Activated T-cell treated with anti-CD3 and anti-CD28 coated beads for 1 hour (primary cell): ENCODE measurements at places on chromosomes 16 and 17.

- no peak for DNase-seq
These were observed 19.7 kb downstream of the IL34 start for GRCh38 chr16:70665806-70666735.

DNA sequence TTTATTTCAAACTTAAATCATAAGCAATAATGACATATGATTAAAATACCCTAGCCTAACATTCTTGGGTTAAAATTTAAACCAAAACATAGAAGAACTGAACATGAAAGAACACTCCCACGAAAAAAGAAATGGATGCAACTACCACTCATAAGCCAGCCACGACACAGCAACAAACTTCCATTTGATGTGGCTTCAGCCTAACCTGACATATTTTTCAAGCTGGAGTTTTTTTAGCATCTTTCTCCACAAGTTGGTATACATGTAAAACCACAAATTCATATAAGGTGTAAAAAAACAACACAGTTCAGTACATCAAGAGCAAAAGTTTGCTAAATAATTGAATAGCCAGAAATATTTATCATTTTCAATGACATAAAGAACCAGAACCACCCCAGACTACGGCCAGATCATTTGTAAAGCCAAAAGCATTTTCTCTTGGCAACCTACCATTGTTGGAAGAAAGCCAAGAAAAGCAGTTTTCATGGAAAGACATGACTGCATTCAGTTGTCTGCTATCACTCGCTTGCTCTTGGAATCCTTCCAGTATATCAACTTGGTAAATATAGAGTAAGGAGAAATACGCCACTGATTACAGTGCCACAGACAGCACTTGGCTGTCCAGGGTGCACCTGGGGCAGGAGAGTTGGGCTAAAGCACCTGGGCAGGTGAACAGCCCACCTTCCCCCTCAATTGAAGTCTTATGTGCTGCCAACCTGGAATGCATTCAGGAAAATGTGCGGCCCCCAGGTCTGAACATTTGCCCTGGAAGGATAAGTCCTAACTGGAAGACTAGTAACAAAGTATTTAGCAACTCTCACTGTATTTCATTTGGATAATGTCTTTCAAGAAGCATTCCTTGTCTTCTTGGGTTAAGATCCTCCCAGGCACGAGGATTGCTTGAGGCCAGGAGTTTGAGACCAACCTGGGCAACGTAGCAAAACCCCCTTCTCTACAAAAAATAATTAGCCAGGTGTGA, 60.5 kb downstream of the CREBBP start:
- no peak for DNase-seq

GRCh38 chr17:20952183-20952582, 90.6 kb downstream of the USP22 start:
- DNase-seq = no peak

DNA sequence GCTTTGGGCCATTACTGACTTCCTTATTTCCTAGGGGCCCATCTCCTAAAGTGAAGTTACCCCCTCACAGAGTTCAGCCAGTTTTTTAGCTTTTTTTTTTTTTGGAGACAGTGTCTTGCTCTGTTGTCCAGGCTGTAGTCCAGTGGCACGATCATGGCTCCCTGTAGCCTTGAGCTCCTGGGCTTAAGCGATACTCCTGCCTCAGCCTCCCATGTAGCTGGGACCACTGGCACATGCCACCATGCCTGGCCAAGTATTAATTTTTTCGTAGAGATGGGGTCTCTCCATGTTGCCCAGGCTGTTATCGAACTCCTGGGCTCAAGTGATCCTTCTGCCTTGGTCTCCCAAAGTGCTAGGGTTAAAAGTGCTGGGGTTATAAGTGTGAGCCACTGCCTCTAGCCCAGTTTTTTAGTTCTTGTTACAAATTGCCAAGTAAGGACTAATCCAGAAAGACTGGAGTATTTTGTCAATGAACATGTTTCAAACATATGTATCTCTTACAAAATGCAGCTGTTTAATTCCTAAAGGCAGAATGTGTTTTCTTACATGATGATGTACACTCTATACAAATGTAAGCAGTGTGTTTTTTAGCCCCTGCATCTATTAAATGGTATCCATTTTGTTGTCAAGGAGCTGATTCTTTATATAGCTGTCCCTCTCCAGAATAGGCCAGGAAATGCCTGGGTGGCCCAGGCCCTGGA, 49.1 kb upstream of the IL34 start:
- no peak for DNase-seq

- DNase-seq = no peak
These were observed 28.2 kb upstream of the KPNB1 start for GRCh38 chr17:47621293-47622179.

DNA sequence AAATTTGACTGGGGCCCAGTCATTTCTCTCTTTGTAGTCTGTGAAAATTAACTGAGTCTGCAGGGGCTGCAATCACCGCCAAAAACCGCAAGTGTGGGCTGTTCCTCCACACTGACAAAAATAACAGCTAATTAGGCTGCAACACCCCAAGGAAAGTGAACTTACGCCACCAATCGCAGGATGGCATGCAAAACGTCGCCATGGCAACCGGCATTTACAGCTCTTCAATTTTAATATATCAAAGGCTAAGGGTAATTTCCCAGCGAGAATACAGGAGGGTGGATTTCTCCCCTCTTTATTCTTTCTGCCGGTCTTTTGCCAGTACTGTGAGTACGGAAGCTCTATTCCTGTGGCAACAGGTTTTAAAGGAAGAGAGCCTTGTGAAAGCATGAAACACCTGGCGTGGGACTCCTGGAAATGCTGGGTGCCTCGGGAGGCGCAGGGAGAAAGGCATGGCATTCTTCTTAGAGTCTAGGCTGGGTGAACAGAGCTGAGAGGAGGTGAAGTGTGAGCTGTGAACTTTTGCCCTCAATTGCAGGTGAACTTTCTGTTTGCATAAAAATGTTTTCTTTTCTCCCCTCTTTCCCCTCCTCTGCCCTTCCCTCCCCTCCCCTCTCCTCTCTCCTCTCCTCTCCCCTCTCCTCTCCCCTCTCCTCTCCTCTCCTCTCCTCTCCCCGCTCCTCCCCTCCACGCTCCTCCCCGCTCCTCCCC, 399.7 kb downstream of the XYLT1 start:
- peak; percentile 68 for DNase-seq

GRCh38 chr17:3636154-3636907, at the start of the genes CTNS and SHPK:
Gene CTNS (plus strand): TSS chr17:3636760. CDS start chr17:3640207, 3,447 bp downstream.
Gene SHPK (minus strand): TSS chr17:3636250. CDS start chr17:3636219, 31 bp downstream.
- DNase-seq = peak; percentile 89

DNA sequence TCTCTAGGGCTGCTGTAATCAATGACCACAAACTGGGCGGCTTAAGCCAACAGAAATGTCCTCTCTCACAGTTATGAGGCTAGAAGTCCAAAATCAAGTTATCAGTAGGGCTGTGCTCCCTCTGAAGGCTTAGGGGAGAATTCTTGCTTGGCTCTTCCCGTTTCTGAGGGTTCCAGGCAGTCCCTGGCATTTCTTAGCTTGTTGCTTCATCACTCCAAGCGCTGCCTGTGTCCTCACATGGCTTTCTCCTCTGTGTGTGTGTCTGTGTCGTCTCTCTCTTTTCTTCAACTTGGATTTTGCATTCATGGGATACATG, 13.7 kb upstream of the CDC42EP4 start:
- DNase-seq = no peak

GRCh38 chr16:63682844-63683243, 1439.0 kb downstream of the CDH11 start:
- DNase-seq = no peak

DNA sequence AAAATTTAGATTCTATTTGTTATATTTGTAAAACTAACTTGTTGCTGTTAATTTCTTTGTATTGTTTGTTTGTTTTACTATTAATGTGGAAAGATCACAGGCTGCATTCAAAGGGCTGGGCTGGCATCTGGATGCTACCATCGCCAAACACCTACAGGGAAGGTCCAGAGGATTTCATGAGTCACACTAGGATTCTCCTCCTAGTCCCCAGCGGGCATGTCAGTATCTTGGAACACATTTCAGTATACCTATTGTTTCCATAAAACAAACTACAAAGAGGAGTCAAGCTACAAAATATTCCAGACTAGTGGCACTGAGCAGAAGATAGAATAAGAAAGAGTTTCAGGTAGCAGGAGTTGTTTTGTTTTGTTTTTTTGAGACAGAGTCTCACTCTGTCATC, 55.3 kb downstream of the NOG start:
- DNase-seq = no peak

DNA sequence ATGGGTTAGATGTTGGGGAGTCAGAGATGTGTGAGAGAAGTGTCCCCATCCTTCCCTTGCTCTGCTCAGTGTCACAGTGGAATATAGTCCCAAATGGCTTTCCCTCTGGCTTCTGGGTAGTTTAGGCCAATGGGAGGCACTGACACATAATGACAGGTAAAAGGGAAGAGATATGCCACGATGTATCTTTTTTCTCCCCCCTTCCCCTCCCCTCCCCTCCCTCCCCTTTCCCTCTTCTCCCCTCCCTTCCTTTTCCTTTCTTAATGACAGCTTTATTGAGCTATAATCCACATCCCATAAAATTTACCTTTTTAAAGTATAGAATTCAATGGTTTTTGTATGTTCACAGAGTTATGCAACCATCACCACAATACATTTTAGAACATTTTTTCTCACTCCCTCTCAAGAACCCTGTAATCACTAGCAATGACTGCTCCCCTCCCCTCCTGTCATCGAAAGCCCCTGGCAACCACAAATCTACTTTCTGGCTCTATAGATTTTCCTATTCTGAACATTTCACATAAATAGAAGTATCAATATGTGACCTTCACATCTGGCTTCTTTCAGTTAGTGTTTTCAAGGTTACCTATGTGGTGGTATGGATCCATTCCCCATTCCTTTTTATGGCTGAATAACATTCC, 617 bp upstream of the CCR7 start:
- DNase-seq = no peak

- no peak for DNase-seq
These were observed 4.9 kb downstream of the PTRH2 start for GRCh38 chr17:59702304-59702703.

- peak; percentile 47 for DNase-seq
These were observed 792 bp downstream of the PPP1R9B start for GRCh38 chr17:50149417-50150353.

DNA sequence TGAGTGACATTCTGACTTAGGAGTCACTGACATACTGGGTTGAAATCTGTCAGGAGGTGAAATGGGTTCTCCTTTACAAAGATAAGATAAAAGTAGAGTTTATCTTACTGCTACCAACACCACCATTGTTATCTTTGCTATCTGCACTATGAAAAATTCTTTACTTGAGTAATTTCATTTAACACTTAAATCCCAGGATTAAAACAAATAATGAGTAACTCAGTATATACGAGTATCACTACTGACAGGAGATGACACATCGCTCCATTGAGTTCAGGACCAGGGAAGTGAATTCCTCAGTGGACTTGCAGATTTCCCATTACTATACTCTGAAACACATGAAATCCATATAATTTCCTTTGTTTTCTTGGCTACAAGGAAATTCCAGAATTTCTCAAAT, 242.1 kb upstream of the NLRP1 start:
- DNase-seq = no peak

GRCh38 chr16:89360760-89361435, 129.5 kb downstream of the ANKRD11 start:
- DNase-seq = peak; percentile 59

DNA sequence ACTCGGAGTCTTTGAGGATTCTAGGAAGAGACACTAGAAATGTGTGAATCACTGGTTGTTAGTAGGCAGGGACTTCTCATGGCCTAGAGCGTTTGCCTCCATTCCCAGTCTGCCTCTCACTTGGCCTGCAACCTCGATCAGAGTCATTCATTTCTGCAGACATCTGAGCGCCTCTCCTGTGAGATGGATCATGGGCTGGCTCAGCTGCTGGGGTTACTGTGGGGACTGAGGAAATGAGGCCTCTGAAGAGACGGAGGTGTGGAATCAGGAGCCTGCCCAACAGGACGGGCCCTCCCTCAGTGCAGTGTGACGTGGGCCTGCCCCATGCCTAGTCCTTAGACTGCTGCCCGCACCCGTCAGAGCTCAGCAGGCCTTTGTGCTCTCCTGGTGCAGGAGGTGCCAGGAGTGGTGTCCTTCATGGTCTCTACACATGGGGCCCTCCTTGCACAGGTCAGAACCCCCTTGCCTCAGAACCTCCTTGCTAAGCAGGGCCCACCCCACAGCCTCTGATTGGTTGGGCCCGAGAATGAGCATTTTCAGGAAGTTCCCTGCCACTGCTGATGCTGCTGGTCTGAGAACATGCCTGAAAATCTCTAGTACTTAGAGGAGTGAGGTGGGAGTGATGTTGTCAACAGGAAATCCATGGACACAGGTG, 99.4 kb downstream of the NPIPB11 start:
- DNase-seq = no peak

DNA sequence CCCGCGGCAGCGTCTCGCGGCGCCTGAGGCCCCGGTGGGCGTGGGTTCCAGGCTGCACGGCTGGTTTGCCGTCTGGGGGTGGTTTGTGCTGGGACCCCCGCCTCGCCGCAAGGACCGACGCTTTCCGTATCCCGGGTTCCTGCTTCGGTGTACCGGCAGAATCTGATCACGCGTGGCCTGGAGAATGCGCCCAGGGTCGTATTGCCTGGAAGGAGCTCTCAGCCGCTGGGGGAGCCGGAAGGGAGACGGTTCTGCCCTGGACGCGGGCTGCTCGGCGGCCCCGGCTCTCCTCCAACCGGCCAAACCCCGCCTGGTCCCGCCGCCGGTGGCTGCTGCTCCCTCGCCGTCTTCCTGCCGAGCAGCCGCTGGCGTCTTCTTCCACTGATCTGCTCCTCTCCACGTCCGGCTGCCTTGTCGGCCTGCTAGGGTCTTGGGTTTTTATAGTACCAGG, 39.8 kb downstream of the ZNF778 start:
- DNase-seq = no peak
